ENCODE measurements at places on chromosomes 3 and 15.

DNA sequence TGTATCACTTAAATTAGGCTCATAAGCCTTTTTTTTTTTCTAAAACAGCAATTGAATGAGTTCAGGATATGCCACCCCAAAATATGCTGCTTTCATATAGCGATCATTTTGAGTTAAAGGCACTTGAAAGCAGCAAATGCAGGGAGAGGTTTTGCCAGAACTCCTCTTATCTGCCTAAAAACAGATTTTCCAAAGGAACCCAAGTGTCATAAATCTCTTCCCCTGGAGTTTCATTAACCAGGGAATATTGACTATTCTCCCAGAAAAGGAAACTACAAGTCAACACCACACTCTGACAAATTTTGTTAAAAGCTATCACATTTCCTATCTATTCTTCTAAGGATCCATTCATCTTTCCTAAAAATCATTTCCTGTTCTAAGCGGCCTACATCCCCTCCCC lies 11.3 kb downstream of the DNAAF4 start:
- no peak for DNase-seq

- no peak for DNase-seq
Measured at GRCh38 chr3:50539356-50540286, 27.9 kb downstream of the C3orf18 start.

DNA sequence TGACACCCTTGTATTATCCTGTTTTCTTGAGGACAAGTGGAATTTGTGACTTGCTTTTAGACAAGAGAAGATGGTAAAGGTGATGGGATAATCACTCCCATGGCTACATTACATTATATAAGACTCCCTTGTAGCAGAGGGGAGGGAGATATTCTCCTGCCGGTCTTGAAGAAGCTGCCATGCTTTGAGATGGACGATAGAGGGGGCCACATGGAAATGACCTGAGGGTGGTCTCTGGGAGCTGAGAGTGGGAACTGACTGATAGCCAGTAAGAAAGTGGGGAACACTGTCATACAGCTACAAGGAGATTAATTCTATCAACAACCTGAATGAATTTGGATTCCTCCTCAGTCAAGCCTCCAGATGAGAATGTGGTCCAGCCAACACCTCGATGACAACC lies 540.1 kb downstream of the NTRK3 start:
- no peak for DNase-seq

GRCh38 chr15:88956906-88957305 lies 43.7 kb upstream of the MFGE8 start:
- no peak for DNase-seq

DNA sequence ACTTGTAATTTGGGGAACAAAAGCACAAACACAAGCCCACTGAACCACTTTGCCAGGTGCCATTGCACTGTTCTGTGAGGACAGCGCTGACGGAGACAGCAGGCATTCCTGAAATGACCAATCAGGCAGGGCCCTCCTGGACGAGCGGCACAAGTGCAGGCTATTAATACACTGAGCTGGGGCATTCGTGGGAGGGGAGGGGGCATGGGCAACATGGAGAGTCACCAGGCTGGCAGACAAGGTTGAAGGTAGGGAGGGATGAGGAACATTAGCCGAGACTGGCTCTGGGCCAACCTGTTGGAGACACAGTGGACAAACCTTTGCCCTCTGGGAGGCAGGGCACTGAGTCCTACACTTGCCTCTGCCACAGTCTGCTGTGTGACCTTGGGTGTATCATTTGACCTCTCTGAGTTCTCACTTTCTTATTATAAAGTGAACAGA lies 45.6 kb downstream of the NOX5 start:
- no peak for DNase-seq

DNA sequence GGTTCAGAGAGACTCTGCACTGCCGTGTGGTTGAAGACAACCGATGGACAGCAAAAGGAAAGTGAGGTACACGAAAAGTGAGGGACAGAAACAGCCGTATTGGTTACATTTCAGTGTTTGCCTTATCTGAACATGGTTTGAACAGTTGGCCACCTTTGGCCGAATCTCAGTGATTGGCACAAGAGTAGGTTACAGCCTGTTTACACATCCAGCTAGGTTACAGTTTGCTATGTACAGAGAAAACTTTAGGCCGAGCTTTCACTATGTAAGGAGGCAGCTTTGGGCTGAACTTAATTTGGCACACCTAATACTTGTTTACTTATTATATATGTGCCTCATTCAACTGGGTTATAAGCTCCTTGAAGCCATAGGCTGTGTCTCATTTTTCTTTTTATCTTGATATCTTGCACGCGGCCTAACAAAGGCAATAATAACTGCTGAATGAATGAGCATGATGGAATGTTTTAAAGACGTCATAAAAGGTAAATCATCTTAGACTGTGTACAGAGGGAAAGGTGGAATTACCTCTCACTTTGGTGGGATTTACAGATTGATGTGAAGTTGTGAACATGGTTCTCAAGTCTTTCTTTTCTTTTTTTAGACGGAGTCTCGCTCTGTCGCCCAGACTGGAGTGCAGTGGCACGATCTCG lies 17.2 kb upstream of the GREM1 start:
- DNase-seq: no peak

GRCh38 chr3:170476291-170476690 lies 57.6 kb downstream of the CLDN11 start:
- DNase-seq: no peak

DNA sequence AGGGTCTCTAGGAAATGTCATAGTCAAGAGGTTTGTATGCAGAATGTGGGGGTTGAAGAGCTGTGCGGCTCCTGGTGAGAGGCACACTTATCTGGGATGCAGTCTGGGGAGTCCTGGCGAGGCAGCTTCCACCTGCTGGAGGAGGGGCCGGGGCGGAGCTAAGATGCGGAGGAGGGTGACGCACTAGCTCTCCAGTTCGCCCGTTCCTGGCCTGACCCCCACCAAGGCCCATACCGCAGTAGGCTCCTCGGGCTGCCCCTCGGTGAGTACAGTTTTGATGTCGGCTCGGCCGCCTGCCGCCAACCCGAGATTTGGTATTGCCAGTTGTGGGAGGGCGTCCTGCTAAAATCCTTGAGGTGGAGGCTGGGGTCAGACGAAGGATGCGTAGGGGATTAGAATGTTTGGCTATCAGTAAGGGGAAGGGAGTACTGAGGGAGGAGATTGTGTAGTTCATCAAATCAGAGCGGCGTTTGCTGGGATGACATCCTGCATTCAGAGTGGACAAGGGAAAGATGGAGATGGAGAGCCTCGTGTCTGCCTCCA lies at the start of gene SCG5:
Gene SCG5 (plus strand): TSS at position 194 of the 543 bp plus-strand sequence. CDS start 1,883 bp downstream, outside the sequence.
- DNase-seq: no peak

DNA sequence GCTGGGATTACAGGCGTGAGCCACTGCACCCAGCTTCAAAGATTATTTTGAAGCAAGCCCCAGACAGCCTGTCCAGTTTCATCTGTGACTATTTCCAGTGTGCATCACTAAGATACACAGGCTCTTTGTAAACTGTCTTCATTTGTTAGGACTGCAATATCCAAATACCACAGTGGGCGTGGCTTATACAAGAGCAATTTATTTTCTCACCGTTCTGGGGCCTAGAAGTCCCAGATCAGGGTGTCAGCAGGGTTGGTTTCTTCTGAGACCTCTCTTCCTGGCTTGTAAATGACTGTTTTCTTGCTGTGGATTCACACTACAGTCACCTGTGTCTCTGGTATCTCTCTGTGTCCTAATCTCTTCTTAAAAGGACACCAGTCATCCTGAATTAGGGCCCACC lies 59.7 kb downstream of the RLBP1 start:
- DNase-seq: no peak

DNA sequence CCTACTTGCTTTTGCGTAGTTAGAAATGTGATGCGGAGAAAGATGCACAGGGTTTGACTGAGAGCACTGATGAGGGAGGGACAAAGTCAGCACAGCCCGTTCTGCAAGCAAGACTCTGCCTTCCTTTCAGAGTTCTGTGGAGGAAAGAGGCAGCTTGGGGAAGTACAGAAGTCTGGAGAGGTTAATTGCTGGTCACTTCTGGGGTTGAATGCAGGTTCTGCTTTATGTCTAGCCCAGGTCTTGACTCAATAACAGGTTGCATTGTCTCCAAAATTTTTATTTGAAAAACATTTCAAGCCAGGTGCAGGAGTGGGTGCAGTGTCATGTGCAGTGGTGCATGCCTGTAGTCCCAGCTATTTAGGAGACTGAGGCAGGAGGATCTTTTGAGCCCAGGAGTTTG lies 461.7 kb downstream of the NR2F2 start:
- DNase-seq: no peak

DNA sequence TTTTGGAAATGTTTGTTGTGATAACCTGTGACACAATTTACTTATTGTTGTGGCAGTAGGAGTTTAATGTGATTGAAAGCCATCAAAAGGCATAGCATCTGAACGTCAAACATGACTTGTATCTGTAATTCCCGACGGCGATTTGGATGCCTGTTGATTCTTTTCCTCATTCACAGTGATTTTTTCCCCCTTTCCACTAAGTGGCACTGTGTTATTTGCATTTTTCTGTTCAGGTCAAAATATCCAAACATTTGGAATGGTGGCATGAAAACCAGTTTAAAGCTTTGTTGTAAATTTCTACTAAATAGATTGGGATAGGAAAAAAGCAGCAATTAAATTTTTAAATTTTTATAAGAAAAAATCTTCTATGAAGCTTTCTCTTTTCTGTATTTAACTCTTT lies 259.9 kb upstream of the KCNH8 start:
- no peak for DNase-seq

GRCh38 chr15:29379647-29380046 lies 110.0 kb upstream of the NSMCE3 start:
- no peak for DNase-seq

DNA sequence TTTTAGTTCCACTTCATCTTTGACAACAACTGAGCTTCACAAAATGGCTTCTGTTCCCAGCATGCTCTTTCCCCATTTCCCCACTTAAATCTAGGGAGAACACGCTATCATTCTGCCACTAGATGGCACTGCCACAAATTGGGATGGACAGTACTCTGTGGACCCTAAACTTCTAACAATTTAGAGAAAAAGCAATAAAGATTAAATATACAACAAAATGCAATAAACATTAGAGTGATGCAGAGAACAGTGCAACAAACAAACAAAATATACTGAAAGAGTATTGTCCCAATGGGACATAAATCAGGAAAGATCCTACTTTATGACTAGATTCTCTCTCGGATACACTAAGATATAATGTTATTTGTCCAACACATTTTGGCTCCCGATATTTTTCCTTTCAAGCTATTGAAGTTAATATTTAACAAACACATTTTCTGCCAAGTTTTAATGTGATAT lies 169.7 kb upstream of the TMCO5A start:
- DNase-seq: no peak

DNA sequence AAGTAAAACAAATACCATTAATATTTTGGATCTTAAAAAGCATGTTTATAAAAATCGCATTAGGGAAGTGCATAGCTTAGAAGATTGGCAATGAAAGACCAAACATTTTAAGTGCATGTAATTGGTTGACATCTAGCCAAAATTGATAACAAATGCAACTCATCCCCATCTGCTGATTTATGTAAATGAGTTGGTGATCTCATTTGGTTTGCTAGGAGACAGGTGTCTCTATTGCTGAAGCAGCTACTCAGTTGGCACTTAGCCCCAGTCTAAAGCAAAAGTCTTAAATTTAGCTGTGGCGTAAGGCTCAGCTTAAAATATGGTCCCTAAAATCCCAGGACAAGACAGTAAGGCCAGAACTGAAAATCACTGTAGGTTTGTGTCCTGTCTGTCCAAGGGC lies 113.5 kb upstream of the CHL1 start:
- no peak for DNase-seq

DNA sequence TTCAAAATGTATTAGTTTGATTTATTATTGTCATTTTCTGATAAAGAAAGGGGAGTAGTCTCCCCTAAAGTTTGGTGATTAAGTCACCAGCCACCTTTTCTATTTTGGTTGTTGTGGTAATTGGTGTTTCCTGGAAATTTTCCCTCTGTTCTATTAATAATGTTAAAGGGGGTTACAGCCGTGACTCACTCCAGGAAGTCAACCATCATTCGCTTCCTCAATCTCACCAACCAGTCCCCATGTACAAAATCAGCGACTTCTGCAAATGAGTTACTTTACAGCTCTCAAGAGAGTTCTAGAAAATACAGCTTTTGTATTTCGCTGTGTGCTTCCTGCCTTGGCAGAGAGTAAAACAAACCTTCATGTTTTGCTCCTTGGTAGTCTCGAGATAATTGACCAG lies 285.1 kb downstream of the LPP start:
- peak; percentile 3 for DNase-seq

DNA sequence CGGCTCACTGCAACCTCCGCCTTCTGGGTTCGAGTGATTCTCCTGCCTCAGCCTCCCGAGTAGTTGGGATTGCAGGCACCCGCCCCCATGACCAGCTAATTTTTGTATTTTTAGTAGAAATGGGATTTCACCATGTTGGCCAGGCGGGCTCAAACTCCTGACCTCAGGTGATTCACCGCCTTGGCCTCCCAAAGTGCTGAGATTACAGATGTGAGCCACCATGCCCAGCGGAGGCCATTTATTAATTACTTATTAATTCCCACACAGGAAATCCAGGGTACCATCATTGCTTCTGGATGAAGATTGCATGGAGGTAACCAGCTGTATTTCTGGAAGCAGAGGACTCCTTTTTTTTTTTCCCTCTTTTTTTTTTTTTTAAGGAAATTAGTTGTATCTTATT lies 37.8 kb downstream of the MAP4 start:
- no peak for DNase-seq

DNA sequence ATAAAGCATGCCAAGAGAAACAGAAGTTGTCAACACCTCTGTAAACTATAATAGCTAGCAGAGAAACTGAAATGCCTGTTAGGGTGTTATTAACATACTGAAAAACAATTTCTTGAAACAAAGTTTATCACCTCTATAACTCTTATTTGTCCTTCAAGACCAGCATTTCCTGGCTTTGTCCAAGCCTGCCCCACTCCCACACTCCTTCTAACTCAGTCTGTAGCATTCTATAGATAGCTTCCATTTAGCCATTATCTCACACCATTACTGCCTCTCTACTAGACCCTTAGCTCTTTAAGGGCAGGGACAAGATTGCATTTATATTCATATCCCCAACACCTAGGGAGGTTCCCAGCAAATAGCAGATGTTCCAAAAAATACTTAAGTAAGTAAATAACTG lies 36.5 kb downstream of the GK5 start:
- DNase-seq: no peak

DNA sequence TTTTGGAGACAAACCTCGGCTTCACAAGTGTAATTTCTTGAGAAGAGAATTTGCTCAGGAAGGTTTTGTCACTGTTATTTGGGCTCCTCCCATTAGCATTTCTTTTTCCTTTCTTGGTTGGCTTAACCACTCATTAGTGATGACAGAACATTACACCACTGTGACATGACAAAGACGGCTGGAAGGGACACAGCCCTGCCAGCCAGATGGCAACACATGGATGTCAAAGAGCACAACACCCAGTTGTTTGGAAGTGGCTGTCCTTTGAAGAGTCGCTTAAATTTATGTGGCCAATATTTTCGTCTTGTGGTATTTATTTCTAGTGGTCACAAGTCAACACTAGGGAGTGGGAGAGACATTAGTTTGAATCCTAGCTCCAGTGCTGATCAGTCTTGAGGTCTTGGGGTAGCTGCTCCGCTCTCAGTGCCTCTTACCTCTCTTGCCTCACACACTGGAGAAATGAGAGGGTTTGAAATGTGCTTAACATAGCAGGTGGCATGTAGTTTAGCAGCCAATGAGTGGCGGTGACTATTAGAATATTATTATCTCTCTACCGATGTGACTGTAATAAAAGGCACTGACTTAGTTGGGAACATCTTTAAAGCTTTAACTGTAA lies 92.8 kb downstream of the FRMD4B start:
- DNase-seq: no peak

GRCh38 chr3:60577601-60578000 lies 673.7 kb downstream of the FHIT start:
- DNase-seq: no peak
